ENCODE measurements at places on chromosomes 1 and 21.

GRCh38 chr21:15809065-15809464 lies 79.3 kb downstream of the USP25 start:
- no peak for DNase-seq

DNA sequence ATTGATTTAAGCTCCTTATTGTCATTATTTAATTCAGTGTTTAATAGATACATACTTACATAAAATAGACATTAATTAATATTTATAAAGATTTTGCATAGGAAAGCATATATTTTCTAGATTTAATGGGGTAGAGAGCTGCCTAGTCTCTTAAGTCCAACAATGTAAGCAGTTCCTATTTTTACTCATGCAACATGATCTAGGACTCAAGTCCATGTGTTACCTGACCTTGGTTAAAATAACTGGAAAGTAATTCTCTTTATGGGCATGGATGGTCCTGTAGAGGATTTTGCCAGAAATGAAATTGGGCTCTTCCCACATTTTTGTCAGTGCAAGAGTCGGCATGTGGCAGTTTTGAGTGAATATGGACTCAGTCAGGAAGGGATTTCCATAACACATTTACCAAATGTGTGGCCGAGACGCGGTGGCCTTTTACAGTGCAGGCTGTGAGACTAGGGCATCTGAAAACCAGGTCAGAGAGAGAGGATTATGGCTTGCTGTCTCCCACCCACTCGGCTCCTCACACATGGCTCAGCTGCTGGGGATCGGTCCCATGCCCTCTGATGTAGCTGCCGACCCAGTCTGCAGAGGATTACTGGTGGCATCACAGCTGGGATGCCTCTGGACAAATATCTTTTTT lies 6.2 kb upstream of the KIF1B start:
- no peak for DNase-seq

GRCh38 chr1:180269645-180270529 lies 39.8 kb downstream of the LHX4 start:
- no peak for DNase-seq

DNA sequence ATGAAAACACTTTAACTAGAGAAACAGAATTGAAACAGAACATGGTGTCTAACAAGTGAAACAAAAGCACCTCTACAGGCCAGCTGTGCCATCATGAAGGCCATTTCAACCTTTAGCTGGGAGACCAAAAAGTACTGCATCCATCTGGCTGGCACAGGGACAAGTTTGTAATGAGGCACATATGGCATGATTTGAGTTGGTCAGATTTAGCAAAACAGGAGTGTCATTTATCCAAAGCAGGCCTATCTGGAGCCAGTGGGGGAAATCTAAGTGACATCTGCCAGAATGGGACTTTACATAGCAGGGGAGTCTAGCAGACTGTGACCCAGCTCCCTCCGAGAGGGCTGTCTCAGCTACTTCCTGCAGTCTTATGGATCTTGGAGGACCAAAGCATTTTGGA lies 51.9 kb downstream of the DNTTIP2 start:
- no peak for DNase-seq

DNA sequence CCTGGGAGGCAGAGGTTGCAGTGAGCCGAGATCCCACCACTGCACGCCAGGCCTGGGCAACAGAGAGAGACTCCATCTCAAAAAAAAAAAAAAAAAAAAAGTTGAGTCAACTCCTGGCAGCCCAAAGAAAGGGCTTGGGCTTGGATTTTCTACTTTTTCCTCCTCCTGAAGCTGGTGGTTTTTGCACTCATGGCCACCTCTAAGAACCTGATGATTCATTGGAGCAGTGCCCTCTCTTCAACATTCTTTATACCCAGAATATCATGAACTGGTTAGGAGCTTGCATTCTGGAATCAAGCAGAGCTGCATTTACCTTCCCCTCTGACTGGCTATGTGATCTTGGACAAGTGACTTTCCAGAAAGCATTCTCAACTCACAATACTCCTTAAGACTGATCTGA lies 3.5 kb upstream of the ACTA1 start:
- DNase-seq = no peak

DNA sequence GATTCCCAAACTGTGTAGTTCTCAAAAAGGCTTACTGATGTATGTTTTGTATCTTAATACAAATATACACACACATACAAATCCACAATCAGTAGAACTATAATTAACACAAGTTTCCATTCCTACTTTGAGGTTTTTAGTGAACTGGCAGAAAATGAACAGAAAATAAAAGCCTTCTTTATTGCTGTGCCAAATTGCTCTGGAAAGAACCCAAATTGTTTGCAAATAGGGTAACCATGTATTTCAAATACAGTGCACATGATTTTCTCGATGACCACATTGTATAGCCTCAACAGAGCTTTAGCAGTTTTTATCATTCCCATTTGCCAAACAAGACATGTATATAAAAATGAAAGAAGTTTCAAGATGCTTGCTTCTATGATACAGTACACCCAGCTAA lies 173.3 kb downstream of the COL24A1 start:
- no peak for DNase-seq

DNA sequence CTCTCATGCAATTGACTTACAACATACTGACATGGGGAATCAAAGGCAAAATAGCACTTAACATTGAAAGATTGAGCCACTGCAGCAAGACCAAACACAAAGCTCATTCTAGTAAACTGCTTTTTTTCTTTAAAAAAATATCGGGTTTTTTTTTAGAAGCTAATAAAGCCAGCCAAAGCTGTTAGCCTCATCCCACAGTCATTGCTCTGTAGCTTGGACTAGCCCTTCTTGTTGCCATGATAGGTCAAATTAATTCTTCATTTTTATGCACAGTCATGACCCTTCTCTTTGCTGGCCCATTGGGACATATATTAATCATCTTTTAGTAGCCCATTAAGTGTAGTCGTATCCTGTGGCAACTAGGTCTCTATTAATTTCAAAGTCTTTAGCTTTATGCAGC lies 231.3 kb downstream of the ADGRL2 start:
- no peak for DNase-seq

- DNase-seq = no peak
Measured at GRCh38 chr1:219553934-219554502, 58.9 kb downstream of the ZC3H11B start.

DNA sequence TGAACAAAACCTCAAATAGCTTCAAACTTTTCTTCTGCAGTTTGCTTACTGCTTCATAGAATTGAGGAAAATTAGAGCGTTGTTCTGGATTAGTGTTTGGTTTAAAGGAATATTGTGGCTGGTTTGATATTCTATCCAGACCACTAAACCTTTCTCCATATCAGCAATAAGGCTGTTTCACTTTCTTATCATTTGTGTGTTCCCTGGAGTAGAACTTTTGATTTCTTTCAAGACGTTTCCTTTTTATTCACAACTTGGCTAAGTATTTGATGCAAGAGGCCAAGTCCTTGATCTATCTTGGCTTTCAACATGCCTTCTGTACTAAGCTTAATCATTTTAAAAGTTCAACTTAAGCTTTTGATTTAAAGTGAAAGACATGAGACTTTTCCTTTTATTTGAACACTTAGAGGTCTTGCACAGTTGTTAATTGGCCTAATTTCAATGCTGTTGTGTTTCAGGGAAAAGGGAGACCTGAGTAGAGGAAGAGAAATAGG lies 359.1 kb downstream of the S1PR1 start:
- DNase-seq = no peak

- DNase-seq = no peak
Measured at GRCh38 chr1:170863621-170864020, 71.7 kb upstream of the MROH9 start.

DNA sequence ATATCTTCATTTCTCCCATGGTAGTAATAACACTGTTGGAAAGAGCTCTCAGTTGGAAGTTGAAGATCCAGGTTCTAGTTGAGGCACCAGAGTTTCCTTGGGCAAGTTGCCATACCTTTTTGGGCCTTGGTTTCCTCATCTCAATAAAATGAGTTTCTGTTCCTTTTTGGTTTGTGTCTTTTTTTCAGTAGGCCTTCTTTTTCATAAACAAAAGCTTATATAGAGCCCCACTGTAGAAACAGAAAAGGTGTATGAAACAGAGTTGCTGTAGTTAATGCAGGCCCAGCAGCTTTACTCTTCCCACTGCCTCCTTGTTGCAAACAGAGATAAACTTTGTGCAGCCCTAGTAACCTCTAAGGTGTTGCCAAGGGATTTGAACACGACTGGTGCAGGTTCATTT lies 41.7 kb downstream of the WNT4 start:
- DNase-seq = no peak

DNA sequence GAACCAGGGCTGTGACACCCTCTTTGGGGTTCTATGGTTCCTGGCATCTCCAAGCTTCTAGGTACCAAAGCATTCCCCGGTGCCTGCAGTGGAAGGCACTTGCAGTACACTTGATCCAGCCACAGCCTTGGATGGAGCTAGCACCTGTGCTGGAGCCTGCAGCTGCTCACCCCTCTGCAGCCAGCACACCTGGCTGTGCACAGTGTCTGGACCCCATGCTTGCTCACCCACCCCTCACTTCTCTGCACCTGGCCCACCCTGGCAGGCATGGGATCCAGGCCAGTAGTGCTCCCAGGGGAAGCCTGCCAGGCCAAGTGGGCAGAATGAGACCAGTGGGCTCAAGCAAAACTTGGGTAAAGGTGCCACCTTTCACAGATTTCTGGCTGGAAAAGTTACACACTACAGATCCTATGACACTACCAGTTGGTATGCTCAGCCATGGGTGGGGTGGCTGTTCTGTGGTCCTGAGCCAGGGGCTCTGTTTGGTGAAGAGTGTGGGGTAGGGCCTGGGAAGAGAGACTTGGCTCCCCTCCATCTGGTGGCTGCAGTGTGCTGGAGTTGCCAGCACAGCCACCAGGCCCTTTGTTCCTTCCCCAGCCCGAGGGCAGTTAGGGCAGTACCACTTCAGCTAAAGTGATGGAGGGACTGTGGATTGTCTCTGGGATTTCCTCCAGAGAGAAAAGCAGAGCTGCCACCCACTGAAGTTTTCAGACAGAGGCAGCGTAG lies 157.8 kb upstream of the LRRC7 start:
- DNase-seq = no peak

DNA sequence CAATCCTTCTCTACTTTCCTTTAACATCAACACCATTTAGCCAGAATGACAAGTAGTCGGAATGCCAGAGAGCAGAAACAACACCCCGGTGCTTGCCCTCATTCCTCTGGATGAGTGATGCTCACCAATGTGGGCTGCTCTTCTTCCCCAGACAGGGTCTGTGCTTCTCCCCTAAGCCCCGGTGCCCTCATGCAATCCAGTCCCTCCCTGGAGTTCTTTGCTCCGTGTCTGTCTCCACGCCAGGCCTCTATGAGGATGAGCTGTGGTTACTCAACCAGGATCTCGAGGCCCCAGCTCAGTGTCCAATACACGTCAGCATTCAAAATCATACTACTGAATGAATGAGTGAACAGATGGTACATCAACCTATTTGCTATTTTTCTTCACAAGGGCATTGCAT lies 29.7 kb upstream of the PDE9A start:
- DNase-seq = no peak

- no peak for DNase-seq
Measured at GRCh38 chr1:233238884-233239431, 56.6 kb downstream of the PCNX2 start.

DNA sequence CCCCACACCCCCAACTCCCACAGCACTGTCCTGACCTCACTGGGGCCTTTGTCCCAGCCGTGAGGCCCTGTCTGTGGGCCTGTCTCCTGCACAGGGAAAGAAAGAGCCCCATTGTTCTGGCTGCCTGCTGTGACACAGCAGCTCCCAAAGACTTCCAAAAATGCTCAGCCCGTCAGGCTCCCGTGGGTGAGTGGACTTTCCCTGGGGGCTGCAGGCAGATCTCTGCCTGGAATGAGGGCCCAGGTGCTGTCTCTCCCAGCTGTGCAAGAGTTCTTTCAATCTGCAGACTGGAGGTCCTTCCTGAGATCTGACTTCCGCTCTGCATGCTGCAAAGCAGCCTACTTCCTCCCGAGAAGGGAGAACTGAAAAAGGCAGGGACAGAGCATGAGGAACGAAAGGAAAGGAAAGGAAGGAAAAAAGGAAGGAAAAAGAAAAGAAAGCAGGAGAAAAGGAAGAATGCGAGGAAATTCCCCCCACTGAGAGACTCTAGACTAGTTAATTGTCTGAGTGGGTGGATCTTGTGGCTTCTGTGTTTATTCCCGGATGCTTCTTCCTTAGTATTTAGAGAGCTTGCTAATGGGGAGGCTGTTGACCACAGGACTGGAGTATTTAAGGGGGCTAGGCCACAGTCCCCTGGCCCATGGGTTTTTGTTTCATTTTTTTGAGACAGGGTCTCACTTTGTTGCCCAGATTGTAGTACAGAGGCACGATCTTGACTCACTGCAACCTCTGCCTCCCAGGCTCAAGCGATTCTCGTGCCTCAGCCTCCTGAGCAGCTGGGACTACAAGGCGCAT lies 15.0 kb downstream of the NES start:
- no peak for DNase-seq

DNA sequence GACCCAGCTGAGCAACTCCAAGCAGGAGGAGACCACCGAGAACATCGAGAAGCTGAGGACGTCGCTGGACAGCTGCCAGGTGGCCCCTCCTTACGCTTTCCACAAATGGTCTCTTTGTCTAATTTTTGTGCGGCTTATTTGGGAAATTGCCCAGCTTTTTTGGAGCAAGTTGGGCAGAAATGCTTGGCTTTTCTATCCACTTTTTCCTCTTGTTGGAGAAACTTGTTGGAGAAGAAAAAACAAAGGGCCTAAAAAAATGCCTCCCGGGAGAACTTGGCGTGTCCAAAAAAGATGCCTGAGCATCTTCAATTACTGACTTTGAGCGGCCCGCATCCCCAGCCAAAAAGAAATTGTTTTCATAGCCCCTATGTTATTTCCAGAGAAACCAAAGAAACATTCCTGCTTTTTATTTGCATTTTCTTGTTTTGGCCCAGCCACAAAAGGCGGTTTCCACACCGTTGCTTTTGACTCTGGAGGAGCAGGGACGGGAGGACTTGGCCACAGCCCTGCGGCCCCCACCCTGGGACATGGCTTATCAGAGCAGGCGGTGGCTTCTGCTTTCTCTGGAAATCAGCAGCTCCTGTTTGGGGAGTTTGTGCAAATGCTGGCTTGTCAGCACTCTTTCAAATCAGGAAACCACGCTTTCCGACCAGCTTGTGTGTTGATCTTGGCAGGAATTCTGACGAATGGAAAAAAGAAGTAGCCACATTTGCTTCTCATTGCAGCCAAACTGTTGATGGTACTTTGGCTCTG lies 81.2 kb upstream of the EFHD2 start:
- no peak for DNase-seq

- no peak for DNase-seq
Measured at GRCh38 chr1:164602101-164602422, 43.1 kb downstream of the PBX1 start.

- DNase-seq = no peak
Measured at GRCh38 chr1:94324178-94324544, 86.8 kb upstream of the ARHGAP29 start.

DNA sequence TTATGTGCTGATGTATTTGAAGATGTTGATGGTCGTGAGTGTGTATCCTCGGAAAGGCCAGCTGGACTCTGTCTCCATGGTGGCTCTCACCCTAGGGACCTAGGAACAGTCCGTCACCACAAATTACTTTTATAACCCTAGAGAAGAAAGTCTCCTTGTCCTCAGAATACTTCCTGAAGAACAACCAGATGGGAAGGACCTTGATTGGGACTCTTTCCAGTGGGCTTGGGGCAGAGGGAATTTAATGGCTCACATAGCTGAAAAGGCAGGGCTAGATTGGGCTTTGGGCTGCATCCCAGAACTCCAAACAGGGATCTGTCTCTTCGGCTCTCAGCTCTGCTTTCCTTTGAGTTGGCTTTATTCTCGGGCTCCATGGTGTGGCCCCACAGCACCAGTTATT lies 90.8 kb downstream of the TBX19 start:
- DNase-seq = no peak

- DNase-seq = no peak
Measured at GRCh38 chr1:21326861-21327344, 36.6 kb upstream of the ECE1 start.

- no peak for DNase-seq
Measured at GRCh38 chr1:202106340-202107254, 16.1 kb upstream of the GPR37L1 start.

GRCh38 chr1:17059391-17060305 lies 5.8 kb upstream of the SDHB start:
- DNase-seq = no peak

All from tibial nerve (tissue), 4 donors.